ENCODE measurements at places on chromosomes 2 and 18.
A peak's percentile ranks its signal among the peaks of the same experiment; 100 is the strongest.

DNA sequence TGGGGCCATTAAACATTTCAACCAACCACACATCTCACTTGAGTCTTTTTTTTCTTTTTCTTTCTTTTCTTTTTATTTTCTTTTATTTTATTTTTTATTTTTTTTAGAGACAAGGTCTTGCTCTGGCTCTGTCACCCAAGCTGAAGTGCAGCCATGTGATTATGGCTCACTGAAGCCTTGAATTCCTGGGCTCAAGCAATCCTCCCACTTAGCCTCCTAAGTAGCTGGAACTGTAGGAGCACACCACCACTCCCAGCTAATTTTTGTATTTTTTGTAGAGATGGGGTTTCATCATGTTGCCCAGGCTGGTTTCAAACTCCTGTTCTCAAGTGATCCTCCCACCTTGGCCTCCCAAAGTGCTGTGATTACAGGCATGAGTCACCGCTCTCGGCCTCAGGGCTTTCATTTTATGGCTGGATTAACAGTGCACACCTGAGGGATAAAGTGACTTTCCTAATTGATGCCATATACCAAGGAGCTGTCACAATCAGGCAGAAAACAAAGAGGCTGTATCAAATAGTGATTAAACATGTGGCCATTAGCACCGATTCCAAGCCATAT, 21.5 kb downstream of the KIAA2012 start:
- DNase-seq, result no peak

GRCh38 chr18:34609986-34610648, 100.0 kb upstream of the DTNA start:
- no peak for DNase-seq

DNA sequence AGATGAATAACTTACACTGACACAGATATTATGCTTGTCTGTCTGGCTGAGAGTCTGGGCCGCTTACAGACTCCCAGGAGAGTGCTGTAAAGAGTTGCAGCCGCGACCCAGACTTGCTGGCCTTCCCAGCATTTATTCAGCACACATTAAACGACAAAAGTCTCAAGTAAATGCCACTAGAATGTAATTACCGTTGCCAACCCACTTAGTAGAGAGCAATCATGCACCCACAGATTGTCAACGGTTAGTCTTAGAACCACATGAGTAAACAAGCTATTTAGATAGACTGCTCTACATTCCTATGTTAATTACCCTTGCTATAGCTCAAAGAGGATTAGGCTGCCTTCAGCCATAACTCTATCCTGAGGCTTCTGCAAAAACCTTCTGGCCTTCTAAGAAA, 47.8 kb upstream of the C2orf74 start:
- DNase-seq, result no peak

DNA sequence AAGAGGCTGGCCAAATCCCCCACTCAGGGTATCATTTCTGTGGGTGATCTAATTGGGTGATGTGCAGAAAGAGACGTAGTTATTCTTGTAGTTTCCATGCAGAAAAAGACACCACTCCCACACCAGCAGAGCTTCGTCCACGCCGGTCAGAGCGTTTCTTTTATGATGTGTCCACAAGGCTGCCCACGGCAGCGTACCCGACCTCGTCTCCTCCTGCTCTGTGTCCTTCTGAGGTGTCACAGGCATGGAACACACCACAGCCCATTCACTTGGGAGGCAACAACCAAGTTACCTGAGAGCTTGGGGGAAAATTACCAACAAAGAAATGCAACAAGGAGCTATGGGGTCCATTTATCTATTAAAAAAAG, 131.3 kb downstream of the PXDN start:
- DNase-seq, result no peak

DNA sequence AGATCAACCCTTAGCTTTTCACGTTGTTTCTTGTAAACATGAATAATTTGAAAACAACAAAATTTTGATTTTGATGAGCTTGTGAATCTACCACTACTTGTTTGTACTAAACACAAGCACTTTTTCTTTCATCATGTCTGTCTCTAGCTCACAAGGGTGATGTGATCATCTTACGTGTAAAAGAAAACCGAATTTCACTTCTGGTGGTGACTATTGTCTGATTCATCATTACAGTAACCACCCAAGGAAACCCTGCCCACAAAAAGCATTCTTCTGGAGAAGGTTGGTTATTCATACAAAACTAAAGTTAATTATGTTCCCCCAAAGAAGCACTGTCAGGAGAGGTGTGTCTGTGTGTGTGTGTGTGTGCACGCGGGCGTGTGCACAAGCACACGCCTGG, 285.4 kb downstream of the ZNF516 start:
- DNase-seq, result no peak

DNA sequence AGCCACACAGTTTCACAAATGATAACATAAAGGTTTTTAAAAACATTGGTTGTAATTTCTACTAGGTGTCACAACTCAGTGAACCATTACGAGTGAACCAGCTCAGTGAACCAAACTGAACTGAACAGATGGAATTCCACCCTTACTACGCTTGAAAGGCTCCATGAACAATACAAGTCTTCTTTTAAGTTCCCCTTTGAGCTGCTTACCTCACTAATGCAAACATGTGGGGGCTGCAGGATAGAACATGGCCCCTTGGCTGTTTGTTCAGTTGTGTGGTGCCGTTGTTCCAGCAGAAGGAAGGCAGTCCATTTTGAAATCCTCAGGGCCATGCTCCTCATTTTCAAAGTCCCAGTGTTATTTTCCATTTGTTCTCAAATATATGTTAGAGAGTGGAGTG, 30.7 kb upstream of the KLHL14 start:
- no peak for DNase-seq

GRCh38 chr18:12630136-12630535, 27.8 kb downstream of the SPIRE1 start:
- DNase-seq, result no peak

DNA sequence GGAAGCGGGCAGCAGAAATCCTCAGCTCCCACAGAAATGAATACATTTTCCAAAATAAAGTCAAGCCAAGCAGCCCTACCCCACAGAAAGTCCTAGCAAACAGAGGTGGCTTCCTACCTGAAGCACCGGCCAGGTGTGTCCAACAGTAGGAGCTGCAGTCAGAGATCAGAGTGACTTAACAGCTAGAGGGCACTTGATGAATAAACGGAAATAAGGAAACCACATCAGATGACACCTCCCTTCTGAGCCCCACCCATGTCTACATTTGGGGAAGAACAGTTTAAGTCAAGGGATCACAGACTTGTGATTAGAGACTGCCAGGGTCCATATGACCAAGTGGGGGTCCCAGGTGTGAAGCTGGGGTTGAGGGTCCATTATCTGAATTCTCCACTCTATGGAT, at the start of gene CXCR1:
Gene CXCR1 (minus strand): TSS at position 172 of the 400 bp plus-strand sequence. CDS start 1,751 bp downstream, outside the sequence.
- no peak for DNase-seq

- DNase-seq, result no peak
These were observed 263.2 kb downstream of the IRS1 start for GRCh38 chr2:226536410-226536809.

- DNase-seq, result no peak
These were observed 15.4 kb downstream of the CPLX4 start for GRCh38 chr18:59303006-59303405.

DNA sequence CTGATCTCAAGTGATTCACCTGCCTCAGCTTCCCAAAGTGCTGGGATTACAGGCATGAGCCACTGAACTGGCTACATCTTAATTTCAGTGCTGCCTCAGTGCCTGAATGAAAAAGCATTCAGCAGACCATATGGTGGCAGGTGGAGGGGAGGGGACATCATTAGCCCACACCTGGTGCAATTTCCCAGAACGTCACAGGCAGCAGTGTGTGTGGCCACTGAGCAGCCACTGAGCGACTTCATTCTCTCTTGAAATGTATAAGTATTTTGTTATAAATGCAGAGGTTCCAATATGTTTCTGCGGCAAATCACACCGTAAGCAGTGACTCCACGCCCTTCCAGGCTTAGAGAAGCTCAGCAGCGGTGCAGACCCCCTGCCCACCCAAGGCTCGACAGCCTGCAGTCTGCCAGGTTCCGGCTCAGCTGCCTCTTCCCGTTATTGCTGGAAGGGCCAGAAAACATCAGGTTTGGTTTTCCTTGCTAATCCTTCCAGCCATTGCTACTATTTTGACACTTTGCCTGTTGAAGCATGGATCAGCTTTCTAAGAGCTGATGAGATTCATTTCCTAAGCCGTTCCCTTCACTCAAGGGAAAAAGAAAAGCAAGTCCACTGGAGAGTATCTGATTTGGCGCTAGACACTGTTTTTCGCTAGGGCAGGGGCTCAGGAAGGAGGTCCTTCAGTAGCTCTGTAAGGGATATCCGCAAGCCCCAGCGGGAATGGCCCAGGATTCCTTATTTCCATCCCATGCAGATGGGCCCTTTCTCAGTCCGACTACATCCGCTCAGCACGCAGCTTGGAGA, 250.7 kb downstream of the VAPA start:
- no peak for DNase-seq

GRCh38 chr18:2958819-2959298, 54.1 kb downstream of the LPIN2 start:
- no peak for DNase-seq

GRCh38 chr18:4858379-4859127, 338.5 kb downstream of the AKAIN1 start:
- no peak for DNase-seq

GRCh38 chr2:25279091-25279651, 62.6 kb downstream of the DNMT3A start:
- DNase-seq, result no peak

DNA sequence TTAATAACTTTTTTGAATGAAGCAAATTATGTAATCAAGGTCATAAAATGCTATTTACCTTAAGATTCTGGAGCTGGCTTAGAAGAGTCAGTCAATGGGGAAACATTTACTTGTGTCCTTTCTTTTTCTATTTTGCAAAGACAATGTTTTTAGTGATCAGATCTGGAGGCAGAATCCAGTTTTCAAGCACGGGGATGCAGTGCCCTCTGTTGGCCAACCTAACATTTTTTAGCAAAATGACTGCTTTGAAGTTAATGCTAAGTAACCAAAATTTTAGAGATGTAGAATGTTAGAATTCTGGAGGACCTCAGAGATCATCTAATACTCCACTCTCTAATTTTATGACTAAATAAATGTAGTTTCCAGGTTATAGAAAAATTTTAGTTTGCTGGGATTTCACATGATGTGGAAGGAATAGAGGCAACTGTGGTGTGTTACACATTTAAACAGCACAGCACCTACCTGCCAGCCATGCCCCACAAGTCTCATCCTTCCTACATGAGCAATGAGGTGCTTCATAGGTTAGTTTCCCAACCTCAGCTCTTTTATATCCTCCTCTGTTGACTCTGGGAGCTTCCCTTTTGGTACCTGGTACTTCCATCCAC, 23.6 kb upstream of the SLC9A4 start:
- peak; percentile 41 for DNase-seq

- no peak for DNase-seq
These were observed 229.4 kb upstream of the SMAD2 start for GRCh38 chr18:48159816-48160215.

- no peak for DNase-seq
These were observed 78.1 kb downstream of the ZNF516 start for GRCh38 chr18:76416911-76417310.

GRCh38 chr2:25105336-25106085, 62.9 kb downstream of the POMC start:
- DNase-seq, result no peak

DNA sequence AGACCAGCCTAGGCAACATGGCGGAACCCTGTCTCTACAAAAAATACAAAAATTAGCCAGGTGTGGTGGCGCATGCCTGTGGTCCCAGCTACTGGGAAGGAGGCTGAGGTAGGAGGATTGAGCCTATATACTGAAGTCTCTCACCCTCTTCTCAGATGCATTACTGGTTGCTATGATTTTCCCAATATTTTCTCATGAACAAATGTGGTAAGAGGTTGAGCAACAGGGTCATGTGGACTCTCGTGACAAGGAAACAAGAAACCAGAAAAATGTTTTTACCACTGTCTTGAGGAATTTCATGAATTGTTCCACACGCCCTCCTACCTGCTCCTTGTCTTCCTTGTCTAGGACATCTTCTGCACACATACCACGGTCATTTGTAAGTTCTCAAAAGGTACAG, 12.4 kb downstream of the LMAN2L start:
- no peak for DNase-seq

DNA sequence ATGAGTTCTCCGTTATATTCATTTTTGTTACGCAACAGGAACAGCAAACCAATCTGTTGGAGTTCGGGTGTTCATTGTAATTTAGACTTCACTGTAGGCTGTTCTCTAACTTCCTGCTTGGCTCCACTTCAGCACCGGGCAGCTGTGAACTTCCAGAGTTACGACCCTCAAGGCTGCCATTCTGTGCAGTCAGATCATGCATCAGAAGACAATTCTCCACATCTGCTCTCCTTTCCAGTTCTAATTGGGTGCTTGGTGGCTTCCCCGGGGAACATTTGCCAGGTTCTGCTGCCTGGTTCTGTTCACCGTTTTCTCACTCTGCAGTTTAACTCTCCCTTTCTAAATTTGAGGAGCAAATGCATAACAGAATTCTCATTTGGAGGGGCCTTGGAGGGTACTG, 237.7 kb downstream of the NYAP2 start:
- DNase-seq, result no peak

GRCh38 chr2:216636551-216637450, 3.6 kb downstream of the IGFBP2 start:
- peak; percentile 48 for DNase-seq

- no peak for DNase-seq
These were observed 766.1 kb upstream of the SALL3 start for GRCh38 chr18:78213361-78213994.

DNA sequence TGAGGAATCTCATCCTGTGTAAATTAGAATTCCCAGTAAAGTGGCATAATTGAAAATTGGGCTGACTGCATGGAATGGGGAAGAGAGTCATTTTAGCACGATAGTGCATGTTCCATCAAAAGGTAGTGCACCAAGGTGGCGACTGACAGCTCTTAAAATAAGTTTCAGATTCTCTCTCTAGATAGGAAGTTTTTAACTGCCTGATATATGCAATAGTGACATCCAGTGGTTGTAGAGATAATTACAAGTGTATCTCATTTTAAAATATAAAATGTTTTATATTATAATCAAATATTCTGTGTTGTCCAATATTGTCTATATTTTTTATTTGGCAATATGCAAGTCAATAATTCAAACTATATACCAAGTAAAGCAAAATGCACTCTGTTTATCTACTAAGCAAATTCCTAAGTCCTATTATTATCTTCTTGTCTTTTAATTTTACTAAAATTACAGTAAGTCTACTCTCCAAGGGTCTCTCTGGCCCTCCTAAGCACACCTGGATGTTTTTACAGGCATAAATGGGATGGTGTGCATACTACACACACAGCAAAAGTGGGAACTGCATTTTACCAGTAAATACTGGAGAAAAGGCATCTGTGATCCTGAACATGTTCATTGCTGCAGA, 397.7 kb upstream of the HNRNPA3 start:
- peak; percentile 3 for DNase-seq

GRCh38 chr18:80179857-80180558, 67.3 kb downstream of the PARD6G start:
- no peak for DNase-seq

GRCh38 chr2:196598846-196599245, 40.7 kb upstream of the CCDC150 start:
- no peak for DNase-seq

- DNase-seq, result no peak
These were observed 238.8 kb upstream of the MYT1L start for GRCh38 chr2:2569836-2570235.

- DNase-seq, result no peak
These were observed 58.8 kb downstream of the PRKRA start for GRCh38 chr2:178392215-178392614.

GRCh38 chr2:19844750-19845149, 57.0 kb downstream of the TTC32 start:
- DNase-seq, result no peak
